ENCODE measurements at places on chromosomes 6 and 20.
A peak's percentile ranks its signal among the peaks of the same experiment; 100 is the strongest.

- no peak for DNase-seq
Observed at GRCh38 chr6:158668707-158669103, 18.9 kb downstream of the SYTL3 start.

DNA sequence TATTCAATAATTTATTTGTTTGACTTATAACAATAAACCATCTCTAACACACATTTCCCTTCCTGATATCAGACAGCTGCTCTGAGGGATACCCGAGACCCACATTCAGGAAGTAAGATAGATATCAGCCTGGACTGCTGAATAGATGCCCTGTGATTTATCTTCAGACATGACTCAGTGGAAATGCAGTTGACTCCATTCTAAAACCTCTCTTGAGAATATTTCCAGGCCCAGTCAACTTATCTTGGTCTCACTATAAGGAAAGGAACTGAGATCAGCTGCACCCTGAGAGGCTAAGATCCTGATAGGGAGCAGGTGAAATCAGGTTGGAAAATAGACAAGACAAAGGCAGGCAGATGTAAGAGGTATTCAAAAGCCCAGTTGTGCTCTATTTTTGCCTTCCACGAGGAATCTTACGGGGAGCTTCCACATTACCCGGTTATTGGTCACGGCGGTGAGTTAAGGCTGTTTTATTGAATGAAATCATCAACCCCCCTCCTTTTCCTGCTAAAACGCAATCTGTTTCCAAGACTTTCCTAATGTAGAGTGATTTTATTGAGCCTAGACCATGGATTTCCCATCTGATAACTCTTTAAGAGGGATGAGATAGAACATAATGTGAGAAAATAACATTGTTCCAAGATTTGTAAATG is 25.5 kb downstream of the C6orf15 start:
- DNase-seq, result peak; percentile 30

GRCh38 chr6:37696841-37697662 is 631 bp downstream of the MDGA1 start:
- DNase-seq, result peak; percentile 22

- no peak for DNase-seq
Observed at GRCh38 chr6:52074716-52075115, 12.7 kb downstream of the PKHD1 start.

GRCh38 chr20:973785-974194 is 28.3 kb downstream of the RSPO4 start:
- peak; percentile 45 for DNase-seq

- no peak for DNase-seq
Observed at GRCh38 chr20:7596541-7596940, 343.7 kb downstream of the HAO1 start.

DNA sequence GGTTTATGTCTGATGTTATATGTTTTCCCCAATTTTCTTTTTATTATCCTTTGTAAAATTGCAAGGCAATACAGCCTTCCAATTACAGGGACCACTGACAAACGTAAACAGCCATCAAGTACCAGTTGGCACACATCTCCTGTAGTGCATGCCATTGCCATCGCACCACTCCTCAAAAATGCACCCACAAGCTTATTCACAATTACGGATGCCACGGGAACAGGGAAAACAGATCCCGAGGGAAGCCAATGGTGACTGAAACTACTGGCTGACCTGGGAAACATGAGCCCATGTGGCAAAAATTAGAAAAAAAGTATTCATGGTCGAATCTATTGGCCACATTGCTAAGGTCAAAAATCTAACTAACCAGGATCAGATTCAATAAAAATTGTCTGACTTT is 395.2 kb downstream of the PAX1 start:
- no peak for DNase-seq

GRCh38 chr6:83062225-83062624 is 3.4 kb downstream of the UBE3D start:
- no peak for DNase-seq

DNA sequence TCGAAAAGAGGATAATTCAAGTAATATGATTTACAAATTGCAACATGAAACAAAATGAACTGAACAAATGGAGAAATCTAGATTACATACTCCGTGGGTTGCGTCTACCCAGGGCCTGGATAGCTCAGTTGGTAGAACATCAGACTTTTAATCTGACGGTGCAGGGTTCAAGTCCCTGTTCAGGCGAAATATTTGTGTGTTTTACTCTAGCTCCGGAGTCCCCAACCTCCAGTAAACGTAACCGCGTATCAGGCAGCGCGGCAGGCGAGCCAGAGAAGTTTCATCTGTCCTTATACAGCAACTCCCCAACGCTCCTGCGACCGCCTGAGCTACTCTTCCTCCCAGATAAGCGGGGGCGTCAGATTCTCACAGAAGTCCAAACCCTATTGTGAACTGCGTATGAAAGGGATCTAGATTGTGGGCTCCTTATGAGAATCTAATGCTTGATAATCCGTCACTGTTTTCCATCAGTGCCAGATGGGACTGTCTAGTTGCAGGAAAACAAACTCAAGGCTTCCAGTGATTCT is 176.1 kb downstream of the TRIM27 start:
- DNase-seq, result peak; percentile 94

DNA sequence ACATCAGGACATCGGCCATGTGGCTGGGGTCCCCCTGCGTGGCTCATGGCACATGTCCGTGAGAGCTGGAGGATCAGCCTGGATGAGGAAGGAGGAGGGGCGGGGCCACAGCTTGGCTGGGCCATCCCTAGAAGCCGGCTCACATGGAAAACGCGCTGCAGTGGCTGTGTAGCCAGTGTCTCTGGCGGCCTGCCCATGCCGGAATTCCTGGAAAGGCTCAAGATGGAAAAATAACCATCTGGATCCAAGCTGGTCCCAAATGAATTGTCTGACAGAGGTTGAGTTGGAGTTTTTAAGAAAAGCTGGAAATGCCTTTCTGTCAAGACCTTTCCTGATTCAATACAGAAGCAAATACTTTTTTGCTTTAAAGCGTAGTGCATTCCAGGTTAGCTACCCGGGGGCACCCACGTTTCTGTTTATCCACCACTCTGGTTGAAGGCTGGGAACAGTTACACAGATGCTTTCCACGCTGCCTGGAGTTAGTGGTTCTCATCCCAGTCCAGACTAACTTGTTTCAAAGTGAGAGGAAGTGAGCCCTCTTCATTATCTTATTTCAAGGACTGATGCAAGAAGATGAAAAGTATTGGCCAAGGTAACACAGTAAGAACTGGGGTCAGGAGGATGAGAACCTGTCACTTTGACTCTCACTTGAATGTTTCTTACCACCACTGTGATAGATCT is 99.0 kb downstream of the GMPR start:
- peak; percentile 85 for DNase-seq

GRCh38 chr20:58312836-58313235 is 3.3 kb downstream of the RAB22A start:
- no peak for DNase-seq

- no peak for DNase-seq
Observed at GRCh38 chr6:16491666-16492313, 253.4 kb downstream of the GMPR start.

DNA sequence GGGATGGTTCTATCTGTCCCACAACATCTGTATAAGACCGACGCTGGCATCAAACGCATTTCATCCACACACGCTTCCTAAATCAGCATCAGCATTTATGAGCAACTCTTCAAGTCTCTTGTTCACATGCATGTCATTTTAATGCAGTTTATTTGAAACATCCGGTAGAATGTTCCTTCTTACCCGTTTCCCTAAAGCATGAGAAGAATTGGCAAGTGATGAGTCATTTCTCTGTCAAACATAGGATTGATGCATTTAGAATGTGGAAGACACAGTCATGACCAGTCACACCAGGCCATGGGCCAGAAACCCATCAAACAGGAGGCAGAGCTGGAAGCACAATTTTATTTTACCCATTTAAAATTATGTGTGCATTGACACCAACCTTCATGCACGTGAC is 122.8 kb downstream of the UST start:
- DNase-seq, result peak; percentile 61

GRCh38 chr20:51902933-51903332 is 100.6 kb upstream of the SALL4 start:
- no peak for DNase-seq

- DNase-seq, result no peak
Observed at GRCh38 chr6:108746366-108746765, 101.9 kb upstream of the ARMC2 start.

DNA sequence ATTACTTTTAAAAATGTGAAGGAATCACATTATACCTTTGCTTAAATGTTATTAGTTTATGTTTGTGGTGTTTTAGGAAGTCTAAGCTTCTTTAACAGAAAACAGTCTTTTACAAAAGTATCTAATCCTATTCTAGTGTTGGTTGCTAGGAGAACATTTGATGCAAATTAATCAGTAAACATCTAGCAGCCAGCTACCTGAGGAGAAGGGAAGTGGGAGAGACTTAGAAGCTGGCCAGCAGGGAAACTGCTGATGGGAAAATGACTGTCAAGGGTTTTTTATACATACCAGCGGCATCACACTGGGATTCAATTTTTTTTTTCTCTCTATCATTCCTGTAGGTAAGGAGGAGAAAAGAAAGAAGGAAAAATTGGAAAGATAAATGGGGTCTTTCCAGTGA is 686.0 kb upstream of the MMS22L start:
- no peak for DNase-seq

- peak; percentile 97 for DNase-seq
Observed at GRCh38 chr6:73579851-73580246, 59.0 kb upstream of the EEF1A1 start.

DNA sequence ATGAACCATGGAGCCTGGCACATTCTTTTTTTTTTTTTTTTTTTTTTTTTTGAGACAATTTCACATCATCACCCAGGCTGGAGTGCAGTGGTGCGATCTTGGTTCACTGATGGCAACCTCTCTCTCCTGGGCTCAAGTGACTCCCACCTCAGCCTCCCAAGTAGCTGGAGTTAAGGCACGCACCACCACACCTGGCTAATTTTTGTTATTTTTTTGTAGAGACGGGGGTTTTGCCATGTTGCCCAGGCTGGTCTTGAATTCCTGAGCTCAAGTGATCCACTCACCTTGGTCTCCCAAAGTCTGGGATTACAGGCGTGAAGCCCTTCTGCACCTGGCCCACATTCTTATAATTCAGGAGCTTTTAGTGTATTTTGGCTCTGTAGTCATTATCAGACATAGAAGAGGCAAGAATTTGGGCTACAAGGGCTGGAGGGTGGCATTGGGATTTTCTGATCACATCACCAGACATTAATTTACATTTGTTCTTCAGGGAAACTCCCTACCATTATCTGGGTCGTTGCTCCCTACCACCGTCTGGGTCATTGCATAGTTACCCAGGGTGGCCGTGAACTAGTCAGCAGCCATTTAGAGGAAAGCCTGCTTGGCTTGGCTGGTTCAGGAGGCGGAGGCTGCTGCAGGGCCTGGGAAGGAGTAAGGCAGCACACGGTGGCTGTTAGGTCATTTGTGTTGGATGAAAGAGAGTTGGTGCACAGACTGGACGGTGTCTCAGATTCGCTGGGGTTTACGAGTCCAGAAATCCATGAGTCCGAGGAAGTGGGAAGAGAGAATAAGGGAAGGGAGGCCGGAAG is 17.6 kb downstream of the ARID1B start:
- DNase-seq, result no peak

- DNase-seq, result no peak
Observed at GRCh38 chr20:46330072-46330763, 21.9 kb upstream of the CDH22 start.

- DNase-seq, result no peak
Observed at GRCh38 chr20:59469267-59470252, 134.8 kb upstream of the PHACTR3 start.

- no peak for DNase-seq
Observed at GRCh38 chr20:44716309-44717106, 1.3 kb downstream of the CCN5 start.

GRCh38 chr20:51424270-51425117 is 118.0 kb downstream of the NFATC2 start:
- no peak for DNase-seq

- no peak for DNase-seq
Observed at GRCh38 chr6:11705069-11705468, 73.5 kb downstream of the ADTRP start.

GRCh38 chr6:83365931-83366330 is 64.9 kb downstream of the ME1 start:
- peak; percentile 75 for DNase-seq

GRCh38 chr20:14644306-14645097 is 307.1 kb upstream of the FLRT3 start:
- DNase-seq, result no peak

GRCh38 chr6:70956451-70957283 is at the start of gene B3GAT2:
TSS of gene B3GAT2 (minus strand) at chr6:70957060. CDS start at chr6:70956429, 631 bp downstream.
- peak; percentile 43 for DNase-seq

DNA sequence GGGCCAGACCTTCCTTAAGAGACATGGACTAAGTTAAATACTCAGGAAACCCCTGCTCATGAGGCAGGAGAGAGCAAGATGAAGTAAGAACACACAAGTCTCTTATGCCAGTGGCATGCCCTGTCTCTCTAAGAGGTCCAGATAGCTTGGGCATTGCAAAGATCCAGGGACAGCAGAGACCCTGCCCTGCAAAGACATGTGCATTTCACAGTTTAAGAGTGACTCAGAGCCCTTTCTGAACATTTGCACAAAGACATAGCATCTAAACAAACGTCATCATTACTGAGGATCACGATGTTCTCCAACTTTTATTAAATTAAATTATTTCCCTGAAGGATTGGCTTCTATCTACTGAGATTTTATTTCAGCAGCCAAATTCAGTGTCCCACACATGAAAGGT is 230.5 kb upstream of the RIN2 start:
- peak; percentile 9 for DNase-seq

- DNase-seq, result peak; percentile 41
Observed at GRCh38 chr6:292506-293192, 362 bp downstream of the DUSP22 start.

- no peak for DNase-seq
Observed at GRCh38 chr20:46164254-46164653, 46.1 kb downstream of the CD40 start.

GRCh38 chr20:1255675-1256074 is 10.4 kb upstream of the SNPH start:
- DNase-seq, result no peak

DNA sequence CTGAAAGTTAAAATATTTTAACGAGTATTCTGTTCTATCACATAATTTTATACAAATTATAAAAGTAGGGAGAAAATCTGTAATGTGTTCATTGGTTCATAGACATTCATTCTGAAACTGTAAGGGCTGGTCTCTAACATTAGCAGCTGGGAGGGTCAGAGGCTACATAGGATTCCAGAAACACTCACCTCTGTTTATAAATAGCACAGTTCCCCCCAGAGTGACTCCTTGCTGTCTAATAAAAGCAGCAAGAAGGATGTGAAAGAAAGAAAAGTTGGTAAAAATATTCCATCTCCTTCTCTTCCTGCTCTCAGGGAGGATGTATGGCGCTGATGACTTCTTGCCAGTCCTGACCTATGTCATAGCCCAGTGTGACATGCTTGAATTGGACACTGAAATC is 25.3 kb upstream of the NAA20 start:
- no peak for DNase-seq

GRCh38 chr6:169215201-169215681 is 38.4 kb downstream of the THBS2 start:
- peak; percentile 45 for DNase-seq

DNA sequence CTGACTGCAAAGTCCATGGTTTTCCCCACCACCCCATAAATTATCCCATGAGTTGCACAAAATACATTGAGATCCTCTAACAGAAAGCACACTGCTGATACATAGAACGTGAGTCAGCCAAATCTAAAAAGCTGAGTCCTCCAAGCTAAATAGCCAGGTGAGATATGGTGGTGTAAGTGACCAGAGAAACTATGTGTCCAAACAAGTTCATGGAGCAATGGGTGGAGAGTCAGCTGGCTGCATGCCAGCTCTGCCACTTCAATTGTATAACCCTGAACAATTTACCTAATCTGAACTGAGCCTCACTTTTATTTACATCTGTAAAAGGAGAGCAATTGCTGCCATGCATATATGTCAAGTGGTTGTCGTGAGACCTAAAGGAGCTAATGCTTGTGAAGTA is 9.7 kb downstream of the SNAP25 start:
- no peak for DNase-seq
